ENCODE measurements at places on chromosomes 3 and 15.
A peak's percentile ranks its signal among the peaks of the same experiment; 100 is the strongest.

GRCh38 chr3:81554388-81554787 is 207.1 kb downstream of the GBE1 start:
- no peak for DNase-seq

DNA sequence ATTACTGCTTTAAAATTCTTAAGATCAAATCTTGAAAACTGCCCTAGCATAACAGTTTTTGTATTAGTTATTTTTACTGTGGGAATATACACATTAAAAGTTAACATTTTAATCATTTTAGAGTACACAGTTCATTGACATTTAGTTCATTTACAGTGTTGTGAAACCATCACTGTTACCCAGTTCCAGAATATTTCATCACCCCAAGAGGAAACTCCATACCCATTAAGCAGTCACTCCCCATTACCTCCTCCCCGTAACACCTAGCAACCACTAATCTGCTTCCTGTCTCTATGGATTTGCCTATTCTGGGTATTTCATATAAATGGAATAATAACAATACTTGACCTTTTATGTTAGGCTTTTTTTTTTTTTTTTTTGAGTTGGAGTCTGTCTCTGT is 164.1 kb upstream of the LRRFIP2 start:
- DNase-seq = peak; percentile 14

- DNase-seq = no peak
These were observed 150.1 kb downstream of the PLD1 start for GRCh38 chr3:171660188-171660587.

DNA sequence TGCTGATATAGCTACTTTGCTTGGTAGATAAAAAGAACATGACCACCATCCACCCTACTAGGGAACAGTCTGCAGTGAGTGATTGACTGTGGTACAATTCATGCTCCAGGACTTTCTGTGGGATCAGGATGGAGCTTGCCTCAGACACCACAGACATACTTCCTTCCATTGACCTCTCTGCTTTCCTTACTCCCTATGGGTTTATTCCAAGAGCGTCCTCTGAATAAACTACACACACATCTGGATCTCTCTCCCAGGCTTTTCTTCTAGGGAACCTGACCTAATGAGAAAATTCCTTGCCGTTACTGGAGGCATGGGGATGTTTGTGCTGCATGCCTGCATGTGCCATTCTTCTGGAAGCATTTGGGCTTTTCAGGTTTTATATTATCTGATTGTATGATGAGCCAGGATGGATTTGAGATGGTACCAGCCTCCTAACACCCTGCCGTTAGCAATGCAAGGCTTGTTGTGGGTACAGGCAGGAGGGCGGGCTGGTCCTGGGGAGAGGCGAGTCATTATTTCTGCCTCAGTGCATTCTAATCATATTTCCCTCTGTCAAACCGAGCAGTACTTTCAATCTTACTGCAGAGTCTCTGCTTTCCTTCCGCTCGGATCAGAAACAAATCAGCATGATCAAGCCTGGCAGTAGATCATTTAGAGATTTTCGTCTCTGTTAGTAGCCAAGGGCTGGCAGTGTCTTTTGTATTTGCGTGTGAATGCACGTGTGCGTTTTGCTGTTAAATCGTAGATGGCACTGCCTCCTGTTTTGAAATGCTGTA is 279.2 kb downstream of the PDCD6IP start:
- no peak for DNase-seq

DNA sequence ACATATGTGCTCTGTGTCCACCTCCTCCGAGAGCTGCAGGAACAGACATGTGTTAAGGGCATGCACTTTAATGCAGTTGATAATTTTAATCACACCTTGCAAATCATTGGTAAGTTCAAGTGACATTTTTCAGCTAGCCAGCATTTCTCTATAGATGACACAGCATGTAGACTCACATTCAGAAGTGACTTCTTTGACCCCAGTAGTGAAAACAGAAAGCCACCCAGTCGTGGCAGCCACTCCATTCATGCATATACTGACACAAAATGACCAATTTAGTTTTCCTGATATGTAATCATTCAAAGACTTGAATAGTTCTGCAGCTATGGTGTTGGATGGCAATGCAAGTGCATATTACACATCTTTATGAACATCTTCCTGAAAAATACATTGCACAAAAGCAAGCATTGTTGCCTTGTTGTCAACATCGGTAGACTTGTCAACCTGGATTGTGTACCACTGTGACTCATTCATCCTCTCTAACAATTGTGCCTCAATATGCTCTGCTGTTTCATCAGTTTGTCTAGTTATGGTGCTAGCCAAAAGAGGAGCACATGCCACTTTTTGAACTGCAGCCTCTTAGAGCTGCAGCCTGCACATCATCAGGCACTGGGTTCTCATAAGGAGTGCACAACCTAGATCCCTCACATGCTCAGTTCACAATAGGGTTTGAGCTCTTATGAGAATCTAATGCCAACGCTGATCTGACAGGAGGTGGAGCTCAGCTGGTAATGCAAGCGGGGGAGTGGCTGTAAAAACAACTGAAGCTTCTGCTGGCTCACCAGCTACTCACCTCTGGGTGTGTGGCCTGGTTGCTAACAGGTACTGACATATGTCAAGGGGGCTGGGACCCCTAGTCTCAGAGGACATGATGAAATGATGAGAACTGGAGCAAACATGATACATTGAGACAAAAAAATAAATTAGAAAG is 622.0 kb downstream of the PYDC2 start:
- DNase-seq = no peak

DNA sequence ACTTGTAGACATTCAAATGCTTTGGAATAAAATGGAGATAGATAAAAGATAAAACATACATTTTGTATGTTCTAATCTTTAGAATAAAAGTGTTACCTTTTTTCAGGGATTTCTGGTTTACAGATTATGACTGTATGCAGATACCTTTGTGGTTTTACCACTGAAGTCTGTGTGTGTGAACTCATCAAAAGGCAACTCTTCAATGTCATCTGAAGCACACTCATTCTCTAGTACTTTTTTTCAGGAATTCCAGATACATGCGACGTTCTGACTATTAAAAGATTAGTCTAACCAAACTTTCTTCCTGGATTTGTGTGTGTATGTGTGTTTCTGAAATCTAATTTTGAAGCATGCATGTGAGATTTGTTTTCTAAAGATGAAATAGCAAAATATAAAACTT is 188.6 kb downstream of the NLGN1 start:
- no peak for DNase-seq

DNA sequence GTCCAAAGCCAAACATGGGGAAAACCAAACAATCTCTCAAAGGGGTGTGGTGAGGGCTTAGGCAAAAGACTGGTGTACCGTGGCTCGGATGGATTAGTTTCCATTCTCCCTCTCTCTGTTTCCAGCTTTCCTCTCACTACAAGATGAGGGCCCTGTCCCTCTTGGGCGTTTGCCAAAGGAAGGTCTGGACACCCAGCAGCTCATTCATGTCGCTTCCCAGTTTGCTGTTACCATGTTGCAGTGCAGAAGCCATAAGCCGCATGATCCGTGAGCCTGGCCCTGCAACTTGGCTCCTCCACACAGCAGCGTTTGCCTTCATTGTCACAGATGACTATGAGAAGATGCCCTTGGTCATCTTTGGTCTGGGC is 92.2 kb downstream of the APBA2 start:
- no peak for DNase-seq

GRCh38 chr3:128422762-128423524 is 43.7 kb downstream of the DNAJB8 start:
- DNase-seq = no peak

DNA sequence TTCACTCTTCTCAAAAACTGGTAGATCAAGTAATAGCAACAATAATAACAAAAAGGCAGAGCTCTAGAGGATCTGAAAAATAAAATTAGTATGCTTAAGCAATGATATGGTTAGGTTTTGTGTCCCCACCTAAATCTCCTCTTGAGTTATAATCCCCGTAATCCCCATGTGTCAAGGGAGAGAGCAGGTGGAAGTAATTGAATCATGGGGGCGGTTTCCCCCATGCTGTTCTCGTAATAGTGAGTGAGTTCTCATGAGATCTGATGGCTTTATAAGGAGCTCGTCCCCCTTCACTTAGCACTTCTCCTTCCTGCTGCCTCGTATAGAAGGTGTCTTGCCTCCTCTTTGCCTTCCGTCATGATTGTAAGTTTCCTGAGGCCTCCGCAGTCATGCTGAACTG is 60.2 kb upstream of the ABHD2 start:
- DNase-seq = no peak

DNA sequence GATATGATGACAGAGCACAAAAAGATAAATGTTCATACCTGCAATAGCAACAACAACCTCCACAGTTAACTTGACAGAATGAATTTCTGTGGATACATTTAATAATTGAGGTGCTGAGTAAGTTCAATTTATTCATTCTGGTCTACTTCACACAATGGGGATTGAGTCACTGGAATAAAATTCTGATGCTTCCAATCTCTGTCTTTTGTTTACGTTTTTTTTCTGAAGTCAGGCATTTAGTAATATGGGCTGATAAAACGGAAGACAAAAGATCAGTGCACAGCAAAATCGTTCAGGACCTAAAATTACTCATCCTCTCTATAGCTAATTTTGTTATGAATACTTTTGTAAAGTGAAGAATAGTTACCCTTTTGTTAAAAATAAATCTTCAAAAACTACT is 565.9 kb upstream of the CCDC54 start:
- no peak for DNase-seq

DNA sequence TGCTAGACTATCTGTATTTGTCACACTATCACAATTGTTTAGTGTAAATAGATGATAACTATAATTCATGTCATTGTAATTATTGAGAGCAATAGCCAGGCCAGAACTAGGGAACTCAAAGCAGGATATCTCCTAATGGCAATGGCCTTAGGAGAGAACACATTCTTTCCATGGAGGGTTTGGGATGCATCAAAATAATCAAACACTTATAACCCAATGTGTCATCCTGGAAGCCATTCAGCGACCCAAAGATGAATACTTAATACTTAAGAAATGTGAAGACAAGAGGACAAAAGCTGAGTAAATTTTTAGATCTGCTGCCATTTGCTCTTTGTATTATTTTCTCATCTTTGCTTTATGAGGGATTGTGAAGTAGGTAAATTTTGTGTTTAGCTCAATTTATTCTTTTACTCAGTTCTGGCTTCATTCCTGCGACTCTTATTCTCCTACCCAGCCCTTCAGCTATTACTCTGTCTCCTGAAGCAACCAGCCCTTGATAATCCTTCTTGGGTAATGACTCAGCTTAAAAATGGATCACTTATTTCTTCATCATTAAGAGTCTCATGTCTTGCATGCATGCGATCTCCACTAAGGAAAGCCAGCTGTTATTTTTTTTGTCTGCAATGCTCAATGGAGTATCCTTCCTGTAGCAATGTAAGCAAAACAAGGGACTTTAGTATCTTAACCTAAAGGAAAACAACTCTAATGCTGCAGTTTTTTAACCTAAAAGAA is 2.0 kb downstream of the OR4F15 start:
- peak; percentile 62 for DNase-seq

GRCh38 chr15:39266890-39267289 is 314.0 kb upstream of the THBS1 start:
- DNase-seq = no peak

GRCh38 chr15:65646486-65646885 is 24.7 kb downstream of the SLC24A1 start:
- DNase-seq = no peak

DNA sequence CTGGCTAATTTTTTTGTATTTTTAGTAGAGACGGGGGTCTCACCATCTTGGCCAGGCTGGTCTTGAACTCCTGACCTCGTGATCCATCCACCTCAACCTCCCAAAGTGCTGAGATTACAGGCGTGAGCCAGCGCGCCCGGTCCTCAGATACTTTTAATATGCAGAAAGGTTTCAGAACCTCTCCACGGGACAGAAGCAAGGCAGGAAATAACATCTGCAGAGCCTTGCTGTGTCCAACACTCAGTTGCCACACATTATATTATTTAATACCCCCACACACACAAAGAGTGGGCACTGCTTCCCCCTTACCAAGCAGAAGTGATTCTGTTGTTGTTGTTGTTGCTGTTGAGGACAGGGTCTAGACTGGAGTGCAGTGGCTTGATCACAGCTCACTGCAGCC is 28.0 kb downstream of the OSBPL10 start:
- no peak for DNase-seq

DNA sequence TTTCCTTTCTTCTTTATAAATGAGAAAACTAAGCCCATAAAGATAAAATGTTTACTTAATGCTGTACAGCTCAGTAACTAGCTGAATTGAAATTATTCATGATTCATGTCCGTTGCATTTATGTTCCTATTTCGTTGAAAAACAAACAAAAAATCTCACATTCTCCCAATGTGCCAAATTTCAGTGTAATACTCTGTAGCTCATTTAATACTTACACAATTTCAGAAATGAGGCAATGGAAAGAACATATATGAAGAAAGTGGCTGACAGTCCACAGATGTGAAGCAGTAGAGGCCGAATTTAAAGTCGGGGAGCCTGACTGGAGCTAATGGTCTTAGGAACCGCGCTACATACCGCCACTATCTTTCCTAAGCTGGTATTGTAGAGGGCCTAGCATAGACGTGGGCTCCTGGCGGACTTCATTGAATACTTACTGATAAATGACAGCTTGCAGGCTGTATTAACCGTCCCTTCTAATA is 651 bp downstream of the PLSCR2 start:
- DNase-seq = no peak

DNA sequence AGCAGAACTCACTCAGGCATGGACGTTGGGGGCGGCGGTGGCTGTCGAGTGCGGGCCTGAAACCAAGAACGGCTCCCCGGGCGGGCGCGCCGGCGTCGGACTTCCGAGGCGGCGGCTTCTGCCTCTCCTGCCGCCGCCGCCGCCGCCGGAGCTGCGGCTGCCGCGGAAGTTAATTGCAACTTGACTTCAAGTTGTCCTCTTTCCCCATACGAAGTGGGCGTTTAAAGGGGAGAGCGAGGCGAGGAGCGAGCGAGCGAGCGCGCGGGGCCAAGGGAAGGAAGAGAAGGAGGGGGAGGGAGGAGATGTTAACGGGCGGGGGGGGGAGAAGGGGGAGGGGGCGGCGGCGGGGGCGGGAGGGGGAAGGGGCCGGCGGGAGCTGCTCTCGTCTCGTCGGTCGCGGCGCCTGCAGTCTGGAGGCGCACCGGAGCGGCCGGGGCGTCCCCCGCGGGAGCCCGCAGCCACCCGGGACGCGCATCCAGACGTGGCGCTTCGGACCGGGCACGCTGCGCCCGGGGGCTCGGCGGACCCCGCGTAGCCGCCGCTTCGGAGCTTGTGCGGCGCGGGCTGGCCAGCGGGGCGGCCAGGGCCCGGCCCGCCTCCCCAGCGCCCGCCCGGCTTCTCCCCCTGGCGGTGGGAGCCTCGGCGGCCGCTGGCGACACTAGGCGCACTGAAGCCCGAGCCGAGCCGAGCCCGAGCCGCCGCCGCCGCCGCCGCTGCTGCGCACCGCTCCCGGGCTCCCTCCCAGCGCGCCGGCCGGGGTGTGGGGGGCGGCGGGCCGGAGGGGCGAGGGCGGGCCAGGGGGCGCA is 19.7 kb upstream of the SATB1 start:
- no peak for DNase-seq

GRCh38 chr3:171511450-171511849 is 51.2 kb upstream of the TNIK start:
- DNase-seq = no peak

- DNase-seq = no peak
These were observed 537.5 kb upstream of the CCDC54 start for GRCh38 chr3:106839576-106840280.

All from AG09319 (cell line).